ENCODE measurements at places on chromosomes 4 and X.
A peak's percentile ranks its signal among the peaks of the same experiment; 100 is the strongest.

DNA sequence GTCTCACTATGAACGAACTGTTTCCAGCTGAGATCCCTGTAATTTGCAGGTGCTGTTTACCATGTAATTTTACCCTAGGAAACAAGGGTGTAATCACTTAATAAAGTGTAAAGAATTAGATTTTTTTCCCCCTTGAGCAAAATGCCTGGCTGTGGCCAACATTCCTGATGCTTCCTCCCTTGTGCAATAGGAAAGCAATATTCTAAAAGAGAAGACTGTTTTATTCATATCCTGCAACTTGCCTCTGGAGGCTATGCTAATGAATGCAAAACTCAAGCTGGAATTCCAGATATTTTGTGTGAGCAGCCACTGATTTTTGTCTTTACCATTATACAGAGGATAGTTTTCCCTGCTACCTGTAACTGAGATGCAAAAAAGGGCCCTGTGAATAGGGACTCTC is 98.0 kb downstream of the AWAT2 start:
- DNase-seq = no peak

DNA sequence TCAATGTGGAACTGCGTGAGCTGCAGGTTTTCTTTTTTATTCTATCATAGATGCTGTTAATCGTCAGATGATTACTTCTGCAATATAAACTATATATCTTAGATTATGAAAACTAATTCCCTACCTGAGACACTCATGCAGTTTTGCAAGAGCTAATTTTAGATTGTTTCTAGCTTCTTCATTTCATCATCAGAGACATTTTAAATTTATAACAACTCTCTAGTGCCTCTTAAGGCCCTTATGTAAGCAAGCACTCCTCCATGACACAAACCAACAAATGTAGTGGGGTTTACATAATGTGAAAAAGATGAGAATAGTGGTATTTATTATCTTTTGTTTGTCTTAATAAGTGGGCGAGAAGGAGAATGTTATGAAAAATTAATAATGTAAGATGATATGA is 170.2 kb upstream of the ETNPPL start:
- DNase-seq = no peak

GRCh38 chr4:147678106-147678505 is 5.9 kb downstream of the PRMT9 start:
- DNase-seq = no peak

DNA sequence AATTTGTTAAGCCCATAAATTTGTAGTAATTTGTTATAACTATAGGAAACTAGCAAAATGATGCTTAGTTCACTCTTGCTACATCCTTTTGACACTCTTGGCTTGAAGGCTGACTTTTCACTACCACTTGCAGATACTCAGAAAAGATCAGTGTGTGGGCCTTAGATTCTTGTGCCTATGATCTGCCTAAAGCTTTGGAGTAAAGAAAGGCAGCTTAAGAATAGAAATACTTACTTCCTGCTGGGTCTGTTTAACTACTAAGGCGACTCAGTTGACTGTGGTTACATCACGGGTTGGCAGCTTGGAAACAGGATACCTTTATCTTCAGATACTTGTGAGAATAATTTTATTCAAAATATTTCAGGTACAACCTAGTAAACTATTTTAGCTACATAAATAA is 201.4 kb upstream of the FMR1 start:
- no peak for DNase-seq

- DNase-seq = no peak
Observed at GRCh38 chr4:181213551-181213950, 1029.7 kb upstream of the TENM3 start.

- DNase-seq = no peak
Observed at GRCh38 chrX:23799469-23800065, 16.6 kb downstream of the SAT1 start.

GRCh38 chr4:28177641-28178040 is 1317.0 kb downstream of the STIM2 start:
- no peak for DNase-seq

DNA sequence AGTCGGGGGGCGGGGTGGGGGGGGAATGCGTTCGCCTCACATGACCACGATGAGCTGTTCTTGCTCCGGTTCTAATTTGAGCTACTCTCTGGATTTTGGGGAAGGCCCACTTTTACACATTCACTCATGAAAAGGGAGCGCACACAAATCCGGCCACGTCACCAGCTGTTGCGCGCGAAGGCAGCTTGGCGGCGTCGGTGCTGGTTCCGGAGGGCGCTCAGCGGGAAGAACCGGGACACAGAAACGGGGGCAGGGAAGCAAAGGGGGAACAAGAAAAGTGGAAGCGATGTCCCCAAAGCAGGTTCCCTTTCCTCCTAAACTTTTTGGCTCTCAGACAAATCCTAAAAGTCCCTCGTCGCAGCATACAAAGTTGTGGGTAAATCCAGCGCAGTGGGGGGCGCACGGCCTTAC is 605 bp downstream of the ANXA5 start:
- DNase-seq = peak; percentile 27

DNA sequence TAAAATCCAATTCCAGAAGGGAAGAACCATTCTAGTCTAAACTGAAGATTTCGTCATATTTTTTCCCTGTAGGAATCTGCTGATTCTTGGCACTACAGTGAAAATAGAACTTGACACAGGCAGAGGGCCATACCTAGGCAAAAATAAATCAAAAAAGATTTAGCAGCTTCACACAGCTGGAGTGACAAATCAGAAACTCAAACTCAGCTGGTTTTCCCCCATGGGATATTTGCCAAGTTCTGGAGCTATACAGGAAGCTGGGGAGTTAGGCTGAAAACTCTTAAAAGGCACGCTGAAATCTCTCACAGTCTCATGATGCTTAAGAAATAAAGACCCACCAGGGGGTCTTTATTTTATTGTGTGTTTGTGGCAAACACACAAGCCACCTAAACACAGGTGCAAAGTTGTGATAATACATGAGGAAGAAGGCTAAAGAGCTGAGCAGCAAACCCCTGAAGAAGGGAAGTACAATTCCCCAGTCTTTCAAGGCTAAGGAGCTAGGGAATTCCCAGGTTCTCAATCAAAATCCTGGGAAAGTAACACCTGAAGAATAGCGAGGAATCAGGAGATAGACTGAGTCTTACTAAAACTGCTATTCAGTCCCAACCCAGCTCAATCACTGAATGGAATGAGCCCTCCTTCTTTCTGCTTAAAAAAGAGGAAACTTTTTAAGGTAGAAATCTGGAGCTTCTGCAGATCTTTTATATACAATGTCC is 32.1 kb upstream of the BEND2 start:
- DNase-seq = no peak

DNA sequence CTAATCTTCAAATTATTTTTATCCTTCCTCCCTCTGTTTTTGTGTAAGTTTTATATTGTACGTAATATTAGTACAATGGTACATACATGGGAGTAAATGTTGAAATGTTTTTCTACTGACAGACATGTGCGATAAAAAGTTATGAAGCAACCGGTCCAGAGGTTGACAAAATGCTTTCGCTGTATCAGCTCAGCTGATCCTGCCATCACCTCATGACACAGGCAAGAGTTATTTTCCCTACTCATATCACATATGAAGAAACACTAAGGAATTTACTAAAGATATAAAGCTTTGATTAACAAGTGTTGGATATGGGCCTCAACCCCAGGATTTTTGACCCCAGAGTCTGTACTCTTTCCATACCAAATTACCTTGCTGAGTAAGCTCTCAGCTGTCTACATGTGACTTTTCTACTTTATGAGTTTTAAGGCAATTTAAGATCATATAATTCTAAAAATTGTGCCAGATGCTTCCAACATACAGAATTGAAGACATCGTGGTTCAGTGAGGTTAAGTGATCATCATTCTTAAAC is 50.0 kb downstream of the CLCN5 start:
- DNase-seq = no peak

DNA sequence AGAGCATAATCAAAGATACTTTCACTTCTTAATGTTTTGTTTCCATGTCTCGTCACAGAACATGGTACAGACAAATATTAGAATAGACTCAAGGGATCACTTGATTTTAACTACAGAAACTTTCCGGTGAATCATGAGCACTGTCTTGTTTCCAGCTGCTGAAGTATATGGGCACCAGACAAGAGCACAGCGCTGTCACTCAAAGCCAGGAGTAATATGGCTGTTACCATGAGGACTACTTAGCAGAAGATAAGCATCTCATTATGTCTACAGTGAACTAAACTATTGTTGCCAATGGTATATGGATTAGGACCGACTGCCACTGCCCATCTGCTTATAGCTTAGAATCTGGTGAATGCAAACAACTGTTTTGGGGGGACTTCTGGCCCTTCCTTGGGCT is 34.3 kb downstream of the MECP2 start:
- DNase-seq = no peak

- DNase-seq = no peak
Observed at GRCh38 chr4:85963231-85963630, 396.6 kb downstream of the MAPK10 start.

- DNase-seq = no peak
Observed at GRCh38 chr4:87390551-87390890, 467 bp downstream of the HSD17B11 start.

- no peak for DNase-seq
Observed at GRCh38 chr4:41363384-41363981, 106.8 kb downstream of the UCHL1 start.

- no peak for DNase-seq
Observed at GRCh38 chr4:48943387-48943786, 36.8 kb upstream of the OCIAD2 start.

DNA sequence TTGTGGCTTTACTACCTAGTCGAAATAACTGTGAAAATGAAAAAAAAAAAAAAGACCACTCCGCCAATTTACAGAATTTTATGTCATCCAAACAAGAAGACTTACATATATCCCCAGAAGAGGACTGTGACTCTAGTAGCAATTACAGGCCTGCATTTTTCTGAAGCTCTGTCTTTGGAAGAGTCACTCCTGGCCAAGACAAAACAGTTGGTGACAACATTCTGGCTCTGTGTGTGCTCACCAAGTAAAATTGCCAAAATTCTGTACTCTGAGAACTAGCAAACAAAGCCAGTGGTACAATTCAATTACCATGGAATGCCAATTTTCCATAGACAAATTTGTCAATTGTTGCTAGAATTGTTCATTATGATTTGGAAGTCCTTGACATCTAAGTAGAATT is 311.1 kb downstream of the PDGFC start:
- no peak for DNase-seq

DNA sequence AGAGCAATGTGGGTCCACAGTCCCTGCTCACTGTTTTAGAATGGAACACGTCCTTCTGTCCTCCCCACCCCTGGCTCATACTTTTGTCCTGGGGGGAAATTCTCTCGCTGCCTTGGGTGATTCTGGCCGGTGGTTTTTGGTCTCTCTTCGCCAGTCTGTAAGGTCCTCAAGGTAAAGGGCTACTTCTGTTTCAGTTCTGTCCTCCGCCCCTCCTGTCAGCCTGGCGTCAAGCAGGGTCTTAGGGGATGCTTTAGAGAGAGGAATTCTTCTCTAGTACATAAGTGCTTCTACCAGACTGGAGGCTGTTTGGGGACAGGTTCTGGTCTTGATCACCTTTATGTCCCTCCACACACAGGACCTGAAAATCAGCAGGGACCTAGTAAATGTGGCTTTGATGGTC is 617 bp upstream of the MRFAP1L1 start:
- DNase-seq = no peak

GRCh38 chrX:111182997-111183396 is 87.0 kb downstream of the PAK3 start:
- DNase-seq = no peak

All from effector memory CD4-positive, alpha-beta T cell (primary cell).